Fibroblast of pulmonary artery (primary cell): ENCODE measurements at places on chromosomes 16 and 17.

DNA sequence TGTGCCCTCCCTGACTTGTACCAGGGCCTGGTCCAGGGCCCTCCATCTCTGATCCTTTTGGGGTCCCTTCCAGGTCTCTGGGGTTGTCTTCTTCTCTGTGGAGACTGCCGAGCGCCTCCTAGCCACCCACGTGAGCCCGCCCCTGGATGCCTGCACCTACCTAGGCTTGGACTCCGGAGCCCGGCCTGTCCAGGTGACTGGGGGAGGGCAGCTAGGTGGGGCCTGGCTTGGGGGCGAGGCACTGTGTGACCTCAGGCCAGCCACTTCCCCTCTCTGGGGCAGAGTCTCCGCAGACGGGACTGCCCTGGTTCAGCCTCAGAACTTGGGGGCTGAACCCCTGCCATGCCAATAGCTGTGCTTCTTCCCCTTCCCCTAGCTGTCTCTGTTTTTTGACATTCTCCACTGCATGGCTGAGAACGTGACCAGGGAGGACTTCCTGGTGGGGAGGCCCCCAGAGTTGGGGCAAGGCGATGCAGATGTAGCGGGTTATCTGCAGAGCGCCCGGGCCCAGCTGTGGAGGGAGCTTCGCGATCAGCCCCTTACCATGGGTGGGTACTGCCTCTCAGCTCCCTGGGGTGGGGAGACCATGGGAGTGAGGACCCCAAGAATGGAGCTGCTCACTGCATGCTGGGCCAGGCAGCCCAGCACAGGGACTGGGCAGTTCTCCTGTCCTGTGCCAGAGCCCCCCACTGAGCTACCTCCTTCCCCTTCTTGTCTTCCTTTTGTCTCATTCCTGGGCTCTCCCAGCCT lies 14.6 kb downstream of the FCSK start:
- DNase-seq, result no peak

- no peak for DNase-seq
Observed at GRCh38 chr16:4800290-4801041, 2.0 kb downstream of the ROGDI start.

DNA sequence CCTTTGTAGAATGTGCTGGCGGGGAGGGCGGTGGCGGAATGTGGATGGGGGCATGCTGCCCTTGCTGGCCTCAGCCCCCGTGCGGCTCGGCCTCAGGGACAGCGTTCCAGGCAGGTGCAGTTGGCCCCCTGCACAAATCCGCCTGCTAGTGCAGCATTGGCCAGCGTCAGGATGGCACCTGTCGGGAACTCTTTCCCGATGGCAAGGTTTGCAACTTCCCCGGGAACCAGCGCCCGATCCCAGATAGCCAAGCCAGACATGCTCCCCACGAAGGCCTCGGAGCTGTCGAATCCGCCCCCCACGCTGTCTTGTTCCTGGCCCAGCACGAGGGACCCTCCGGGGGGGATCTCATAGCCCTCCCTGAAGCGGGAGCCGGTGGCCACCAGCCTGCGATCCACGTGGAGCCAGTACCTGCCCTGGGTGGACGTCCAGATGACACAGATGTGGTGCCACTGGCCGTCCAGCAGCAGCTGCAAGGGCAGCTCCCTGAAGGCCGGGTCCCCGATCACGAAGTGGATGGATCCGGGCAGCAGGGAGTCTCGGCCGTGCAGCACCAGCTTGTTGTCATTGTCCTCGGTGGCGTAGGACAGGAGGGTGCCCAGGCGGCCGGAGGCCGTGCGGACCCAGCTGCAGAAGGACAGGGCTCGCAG lies 2.8 kb downstream of the PTX4 start:
- DNase-seq, result no peak

DNA sequence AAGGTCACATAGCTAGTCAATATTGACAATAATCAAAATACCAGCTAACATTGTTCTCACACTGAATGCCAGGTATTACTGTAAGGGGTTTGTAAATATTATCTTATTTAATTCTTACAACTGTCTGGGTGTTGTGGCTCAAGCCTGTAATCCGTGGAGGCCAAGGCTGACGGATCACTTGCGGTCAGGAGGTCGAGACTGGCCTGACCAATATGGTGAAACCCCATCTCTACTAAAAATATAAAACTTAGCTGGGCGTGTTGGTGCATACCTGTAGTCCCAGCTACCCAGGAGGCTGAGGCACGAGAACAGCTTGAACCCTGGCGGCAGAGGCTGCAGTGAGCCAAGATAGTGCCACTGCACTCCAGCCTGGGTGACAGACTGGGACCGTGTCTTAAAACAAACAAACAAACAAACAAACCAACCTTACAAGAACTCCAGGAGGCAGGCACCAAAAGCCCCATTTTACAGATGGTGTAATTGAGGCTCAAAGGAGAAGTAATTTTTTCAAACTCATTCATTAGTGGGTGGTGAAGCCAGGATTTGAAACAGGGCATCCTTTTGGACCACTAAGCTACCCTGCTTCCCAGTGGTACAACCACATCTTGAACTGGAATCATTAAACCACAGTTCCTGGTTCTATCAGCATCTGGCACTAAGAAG lies 104.3 kb downstream of the XYLT1 start:
- DNase-seq, result no peak

GRCh38 chr17:62085511-62086408 lies 20.7 kb upstream of the MED13 start:
- no peak for DNase-seq

GRCh38 chr17:47273245-47273644 lies 19.6 kb downstream of the ITGB3 start:
- no peak for DNase-seq

- DNase-seq, result no peak
Observed at GRCh38 chr16:47712276-47713224, 251.4 kb downstream of the PHKB start.

GRCh38 chr16:81899601-81900000 lies 111.7 kb downstream of the SDR42E1 start:
- DNase-seq, result no peak

DNA sequence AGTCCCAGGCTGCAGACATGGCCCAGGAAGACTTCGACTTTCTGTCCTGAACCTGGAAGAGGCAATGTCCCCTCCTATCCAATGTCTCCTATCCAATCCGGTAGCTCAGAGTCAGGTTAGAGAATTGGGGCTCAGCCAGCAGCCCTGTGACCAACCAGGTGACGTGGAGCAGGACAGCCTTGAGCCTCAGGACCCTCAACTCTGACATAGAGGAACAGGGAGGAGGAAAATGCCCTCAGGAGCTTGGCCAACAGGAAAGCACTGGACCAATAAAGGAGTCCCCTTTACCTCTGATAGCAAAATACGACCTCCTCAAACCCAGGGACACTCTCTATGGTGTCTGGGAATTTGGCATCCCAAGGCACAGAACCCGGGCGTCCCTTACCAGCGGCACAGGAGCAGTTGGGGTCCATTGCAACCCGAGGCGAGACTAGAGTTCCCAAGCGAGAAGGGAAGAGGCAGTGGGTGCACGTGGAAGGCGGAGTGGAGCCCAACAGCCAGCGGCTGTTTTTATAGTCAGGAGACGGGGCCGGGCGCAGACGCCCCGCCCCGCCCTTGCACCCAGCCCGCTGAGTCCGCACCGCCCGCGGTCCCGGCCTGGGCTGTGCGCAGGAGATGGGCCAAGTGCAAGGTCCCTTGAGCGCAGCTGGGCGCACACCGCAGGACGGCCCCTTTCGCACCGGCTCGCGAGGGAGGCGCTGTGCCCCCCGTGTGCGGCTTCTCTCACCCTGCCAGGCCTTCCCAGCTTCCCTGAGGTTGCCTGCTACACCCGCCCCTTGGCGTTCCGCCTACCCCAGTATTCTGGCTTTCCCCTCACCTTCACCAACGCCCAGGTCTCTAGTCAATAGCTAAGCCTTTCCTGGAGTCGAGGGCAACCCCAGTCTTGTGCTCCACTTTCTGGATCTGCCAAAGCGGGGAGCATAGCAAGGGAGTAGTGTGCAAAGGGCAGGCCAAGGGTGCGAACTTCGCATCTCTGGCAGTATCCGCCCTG lies at the start of gene MT1G:
Gene MT1G (minus strand): TSS at position 485 of the 991 bp plus-strand sequence. CDS start 72 bp downstream, at position 413.
- no peak for DNase-seq

- peak; percentile 13 for DNase-seq
Observed at GRCh38 chr17:37089956-37090355, 141.2 kb downstream of the AATF start.

- DNase-seq, result peak; percentile 26
Observed at GRCh38 chr17:43608313-43608712, 53.4 kb downstream of the MEOX1 start.

DNA sequence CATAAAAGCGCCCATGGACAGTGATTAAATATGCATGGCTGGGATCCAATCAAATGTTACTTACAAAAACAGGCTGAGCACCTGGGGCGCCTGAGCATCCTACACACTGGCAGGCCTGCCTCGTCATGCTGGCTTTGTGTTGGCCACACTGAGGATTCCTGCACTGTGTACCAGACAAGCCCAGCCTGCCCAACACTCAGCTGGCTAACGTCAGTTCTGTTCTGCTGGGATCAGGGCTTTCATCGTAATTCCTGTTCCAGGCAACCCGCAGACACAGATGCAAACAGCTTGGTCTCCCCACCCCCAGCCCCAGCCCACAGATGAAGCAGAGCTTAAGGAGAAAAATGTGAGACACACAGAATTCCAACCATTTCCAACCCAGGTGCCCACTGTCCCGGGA lies 30.7 kb downstream of the PIMREG start:
- DNase-seq, result no peak
